ENCODE measurements at places on chromosomes 1 and 21.

GRCh38 chr1:22089787-22090186 lies 37.3 kb downstream of the CDC42 start:
- no peak for DNase-seq

DNA sequence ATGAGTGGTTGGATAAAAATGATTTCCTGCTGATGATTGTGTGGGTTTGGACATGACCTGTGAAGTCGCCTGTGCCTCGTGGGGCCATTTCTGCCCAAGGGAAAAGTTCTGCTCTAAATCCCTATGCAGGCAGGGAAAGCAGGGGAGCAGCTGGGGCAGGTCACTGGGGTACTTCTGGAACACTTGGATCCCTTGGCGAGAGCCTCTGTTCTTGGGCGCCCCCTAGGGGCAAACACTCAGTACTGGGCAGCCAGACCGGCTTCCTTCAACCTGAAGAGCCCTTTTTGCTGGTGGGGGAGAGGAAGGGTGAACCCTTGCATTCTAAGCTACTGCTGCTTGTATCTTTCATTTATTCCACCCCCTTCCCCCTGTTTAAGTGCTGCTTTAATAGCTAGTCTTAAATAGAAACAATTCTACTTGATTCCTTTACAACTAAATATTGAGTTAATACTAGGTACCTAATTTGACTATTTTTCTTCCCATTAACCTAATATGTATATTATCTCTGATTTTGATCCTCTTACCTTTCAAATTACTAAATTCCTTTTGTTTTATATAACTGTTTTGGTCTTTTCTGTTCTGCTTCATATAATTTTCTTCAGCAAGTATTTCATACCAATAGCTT lies 5.1 kb upstream of the CLEC20A start:
- DNase-seq, result no peak

GRCh38 chr1:159430985-159431384 lies 1.0 kb upstream of the OR10J4 start:
- DNase-seq, result no peak

DNA sequence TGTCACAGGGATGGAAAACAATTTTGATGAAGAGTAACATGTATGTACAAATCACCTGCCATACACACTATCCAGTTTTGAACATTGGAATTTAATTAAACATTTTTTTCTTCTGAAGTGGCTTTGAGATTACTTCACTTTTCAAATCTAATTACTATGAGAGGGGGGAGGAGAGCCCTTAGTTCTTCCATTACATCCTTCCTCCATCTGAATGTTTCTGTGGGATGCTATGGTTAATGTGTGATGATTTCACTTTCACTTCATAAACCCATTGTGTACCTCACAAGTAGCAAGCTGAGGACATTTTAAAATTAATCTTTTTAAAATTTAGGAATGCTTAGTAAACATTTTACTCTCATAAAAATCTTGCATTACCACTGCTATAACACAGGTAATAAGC lies 156.9 kb downstream of the RUNX1 start:
- no peak for DNase-seq

- DNase-seq, result no peak
Observed at GRCh38 chr1:67789551-67789950, 43.7 kb downstream of the GNG12 start.

Data from left forelimb (tissue), 1 donor.